ENCODE measurements at places on chromosomes 2 and 18.

DNA sequence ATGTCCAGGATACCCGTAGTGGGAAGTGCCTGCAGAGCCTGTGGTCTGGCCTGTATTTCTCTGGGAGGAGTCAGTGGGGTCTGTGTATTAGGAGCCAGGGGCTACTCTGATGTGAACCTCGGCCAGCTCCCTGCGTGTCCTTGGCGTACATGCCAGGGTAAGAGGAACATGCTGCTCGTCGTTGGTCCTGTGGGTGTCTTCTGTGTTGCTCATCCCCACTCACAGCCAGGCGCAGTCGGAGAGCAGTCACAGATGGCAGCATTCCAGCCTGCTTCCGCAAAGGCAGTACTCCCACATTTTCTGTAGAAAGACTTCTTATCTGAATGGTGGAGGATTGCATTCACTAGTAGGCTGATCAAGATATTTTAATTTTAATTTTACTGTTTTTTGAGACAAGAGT is 84.9 kb downstream of the DGKD start:
- no peak for DNase-seq

DNA sequence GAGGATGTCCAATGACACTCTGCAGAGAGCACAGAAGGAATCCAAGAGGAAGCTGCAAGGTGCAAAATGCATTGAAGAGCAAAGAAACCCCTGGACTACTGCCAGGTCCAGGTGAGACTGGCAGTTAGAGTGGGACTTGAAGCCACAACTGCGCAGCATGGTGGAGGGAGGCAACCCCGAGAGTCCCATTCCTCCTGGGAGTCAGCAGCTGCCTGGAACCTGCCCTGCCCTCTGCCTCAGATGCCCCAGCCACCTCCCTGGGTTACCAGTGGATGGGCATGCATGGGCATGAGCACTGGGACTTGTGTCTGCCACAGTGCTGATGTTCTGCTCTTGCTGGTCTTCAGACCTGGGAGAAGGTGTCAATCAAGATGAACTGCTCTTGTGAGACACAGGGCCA is 43.2 kb downstream of the ANKMY1 start:
- DNase-seq: no peak

- DNase-seq: no peak
These were observed 34.6 kb downstream of the TGFBRAP1 start for GRCh38 chr2:105294844-105295481.

GRCh38 chr2:96505231-96505889 is at the start of gene NEURL3:
Gene NEURL3 (minus strand): TSS chr2:96505357. CDS start chr2:96505286, 71 bp downstream.
- DNase-seq: no peak

DNA sequence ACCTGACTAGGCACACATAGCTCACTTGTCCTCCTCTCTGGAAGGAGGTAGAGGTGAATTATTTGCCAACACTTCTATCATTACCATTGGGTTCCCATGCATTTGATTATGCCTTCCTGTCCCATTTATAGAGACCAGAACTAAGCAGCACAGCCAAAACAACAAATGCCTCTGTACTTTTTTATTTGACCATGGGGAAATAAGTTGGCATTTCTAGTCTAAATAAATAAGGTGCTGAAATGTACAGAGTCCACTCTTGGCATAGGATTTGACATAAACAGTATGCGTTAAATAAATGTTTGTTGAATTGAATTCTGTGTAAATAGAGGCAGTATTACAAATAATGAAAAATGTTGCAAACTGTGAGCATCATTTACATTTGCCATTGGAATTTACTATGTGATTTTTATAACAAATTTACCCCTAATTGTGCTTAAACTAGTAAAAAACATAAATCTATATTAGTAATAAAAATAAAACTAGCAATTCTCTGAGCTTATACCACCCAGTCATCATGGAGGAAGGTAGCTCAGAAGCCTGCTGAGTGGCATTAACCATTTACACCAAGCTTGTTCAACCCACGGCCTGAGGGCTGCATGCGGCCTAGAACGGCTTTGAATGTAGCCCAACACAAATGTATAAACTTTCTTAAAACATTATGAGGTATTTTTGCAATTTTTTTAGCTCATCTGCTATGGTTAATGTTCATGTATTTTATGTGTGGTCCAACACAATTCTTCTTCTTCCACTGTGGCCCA is 367.8 kb downstream of the FIGN start:
- DNase-seq: no peak

DNA sequence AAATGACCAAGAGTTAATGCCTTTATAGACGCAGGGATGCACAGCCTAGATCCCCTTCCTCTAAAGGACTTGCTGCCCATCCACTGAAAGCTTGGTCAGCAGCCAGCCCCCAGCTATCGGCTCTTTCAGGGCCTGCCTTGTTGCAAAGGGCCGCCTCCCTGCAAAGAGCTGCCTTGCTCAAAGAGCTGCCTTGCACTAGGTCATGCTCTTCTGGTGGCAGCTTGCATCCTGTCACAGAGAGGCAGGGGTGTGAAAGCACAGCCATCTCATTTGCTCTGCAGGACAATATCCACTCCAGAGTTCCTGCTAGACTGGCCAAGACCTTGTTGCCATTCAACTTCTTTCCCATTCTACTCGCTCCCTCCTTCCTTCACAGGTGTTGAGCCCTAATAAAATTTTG is 137.1 kb downstream of the MCFD2 start:
- DNase-seq: no peak

DNA sequence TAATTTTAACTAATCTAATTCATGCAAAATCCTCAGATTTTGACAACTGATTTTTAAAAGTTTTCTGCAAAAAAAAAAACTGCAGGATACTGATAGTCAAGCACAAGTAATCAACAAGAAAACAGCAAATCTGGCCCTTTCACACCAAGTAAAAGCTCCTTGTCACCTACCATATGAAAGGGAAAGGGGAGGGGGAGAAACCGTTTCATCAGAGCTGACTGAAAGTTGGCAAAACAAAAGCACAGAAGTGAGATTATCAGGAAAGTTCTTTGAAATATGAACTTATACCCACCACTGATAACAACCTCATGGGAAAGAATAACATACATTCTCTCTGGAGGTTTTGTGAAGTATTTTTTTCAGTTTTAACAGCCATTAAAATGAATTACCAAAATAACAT is 38.7 kb downstream of the ZNF521 start:
- DNase-seq: no peak

DNA sequence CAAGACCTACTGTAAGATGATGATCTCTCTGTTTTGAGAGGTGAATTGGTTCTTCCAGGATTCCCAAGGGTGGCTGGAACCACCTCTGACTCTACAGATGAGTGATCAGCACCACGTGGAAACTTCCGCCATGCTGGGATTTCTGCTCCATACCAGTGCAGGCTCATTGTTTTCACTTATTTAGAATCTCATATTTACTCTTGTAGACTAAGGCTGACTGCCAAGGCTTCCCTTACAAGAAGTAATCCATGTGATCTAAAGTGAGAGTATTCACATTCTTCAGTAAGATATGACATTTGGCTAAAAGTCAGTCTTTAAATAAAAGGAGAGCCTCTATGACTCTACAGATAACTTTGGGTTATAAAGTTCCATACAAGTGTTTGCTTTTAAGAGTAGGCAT is 322.9 kb upstream of the RAB12 start:
- DNase-seq: no peak

GRCh38 chr18:9017905-9018227 is 84.6 kb upstream of the NDUFV2 start:
- no peak for DNase-seq

- no peak for DNase-seq
These were observed 9.5 kb upstream of the INSIG2 start for GRCh38 chr2:118078734-118079133.

GRCh38 chr2:60544062-60544461 is 9.4 kb downstream of the BCL11A start:
- no peak for DNase-seq

DNA sequence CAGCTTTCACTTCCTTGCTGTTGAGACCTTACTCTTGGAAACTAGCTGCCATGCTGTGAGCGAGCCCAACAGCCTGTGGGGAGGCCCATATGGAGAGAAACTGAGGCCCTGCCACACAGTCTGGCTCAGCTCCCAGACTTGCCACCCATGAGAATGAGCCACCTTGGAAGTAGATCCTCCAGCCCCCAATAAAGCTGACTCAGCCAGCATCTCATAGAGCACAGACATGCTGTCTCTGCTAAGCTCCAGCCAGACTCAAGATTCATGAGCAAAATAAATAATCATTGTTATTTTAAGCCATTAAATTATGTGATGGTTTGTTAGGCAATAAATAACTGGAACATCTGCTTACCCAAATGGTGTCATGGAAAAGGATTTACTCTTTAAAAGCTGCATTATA is 53.6 kb upstream of the DDX18 start:
- no peak for DNase-seq

- DNase-seq: no peak
These were observed 318 bp upstream of the CDC42EP3 start for GRCh38 chr2:37671816-37672103.

GRCh38 chr2:43427032-43427424 is 168.8 kb downstream of the THADA start:
- DNase-seq: no peak

GRCh38 chr2:74843899-74844298 is 10.0 kb downstream of the HK2 start:
- DNase-seq: no peak

GRCh38 chr2:231611273-231612108 is 18.8 kb downstream of the TEX44 start:
- no peak for DNase-seq

GRCh38 chr2:75462721-75463120 is 98.0 kb downstream of the EVA1A start:
- no peak for DNase-seq

DNA sequence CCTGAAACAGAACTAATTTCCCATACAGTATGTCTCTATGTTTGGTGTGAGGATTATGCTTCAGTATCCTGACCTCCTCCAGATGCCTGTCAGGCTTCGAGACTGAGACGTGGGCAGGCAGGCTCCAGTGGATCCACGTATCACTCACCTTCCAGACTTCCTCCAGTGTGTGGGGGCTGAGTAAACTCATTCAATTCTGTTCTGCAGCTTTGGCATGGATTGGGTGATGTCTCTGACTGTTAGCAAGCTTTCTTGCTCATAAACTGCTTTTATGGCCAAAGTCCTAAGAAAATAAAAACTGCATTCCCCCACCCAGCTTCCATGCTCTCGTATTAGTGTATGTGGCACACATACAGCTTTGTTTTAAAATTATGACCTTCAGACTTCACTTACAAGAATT is 53.6 kb downstream of the CCDC93 start:
- DNase-seq: no peak

- DNase-seq: no peak
These were observed 5.7 kb downstream of the ERCC3 start for GRCh38 chr2:127288274-127288673.

DNA sequence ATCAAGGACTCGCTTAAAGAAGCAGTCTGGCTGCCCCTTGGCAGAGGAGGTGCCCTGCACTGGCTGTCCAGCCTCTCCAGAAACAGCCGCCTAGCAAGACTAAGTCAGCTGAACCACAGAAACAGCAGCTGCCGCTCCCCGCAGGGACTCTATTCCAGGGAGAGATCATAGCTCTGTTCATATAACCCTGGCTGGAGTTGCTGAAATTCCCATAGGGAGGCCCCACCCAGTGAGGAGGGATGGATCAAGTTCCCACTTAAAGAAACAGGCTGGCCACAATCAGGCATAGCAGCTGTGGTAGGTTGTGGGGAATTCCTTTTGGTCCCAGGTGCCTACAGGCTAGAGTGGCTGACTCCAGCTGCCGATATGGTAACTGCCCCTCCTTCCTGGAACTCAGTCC is 74.2 kb upstream of the MC4R start:
- DNase-seq: no peak

- DNase-seq: no peak
These were observed 113.4 kb downstream of the AP1S3 start for GRCh38 chr2:223723954-223724411.

- no peak for DNase-seq
These were observed 32.6 kb upstream of the AGPS start for GRCh38 chr2:177359836-177360595.

GRCh38 chr2:48400553-48401164 is 129.3 kb upstream of the STON1 start:
- no peak for DNase-seq

DNA sequence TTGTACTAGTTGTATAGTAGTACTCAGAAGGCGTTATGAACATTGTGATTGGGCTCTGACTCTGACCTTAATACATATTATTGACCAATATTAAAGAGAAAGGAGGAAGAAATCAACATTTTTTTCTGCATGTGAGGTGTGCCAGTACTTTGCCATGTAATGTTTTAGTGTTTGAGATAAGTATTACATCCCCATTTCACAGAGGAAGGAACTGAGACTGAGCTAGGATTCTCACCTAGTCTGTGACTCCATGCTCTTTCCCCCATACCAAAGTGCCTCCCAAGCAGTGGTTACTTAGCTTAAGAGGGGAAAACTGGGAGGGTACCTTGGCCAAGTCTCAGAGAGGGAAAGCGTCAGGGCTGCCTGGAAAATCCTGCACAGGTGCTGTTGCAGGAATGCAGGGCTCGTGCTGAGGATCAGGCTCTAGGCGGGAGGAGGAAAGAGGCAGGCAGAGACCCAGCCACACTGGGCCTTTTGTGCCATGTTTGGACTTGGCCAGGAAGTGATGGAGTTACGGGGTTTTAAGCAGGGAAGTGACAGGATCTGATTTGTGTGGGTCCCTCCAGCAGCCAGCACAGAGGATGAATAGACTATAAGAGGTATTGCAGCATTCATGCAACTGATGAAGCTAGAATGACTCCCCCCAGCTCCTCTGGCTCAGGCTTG is 1.7 kb downstream of the PNKD start:
- DNase-seq: no peak

- no peak for DNase-seq
These were observed 241.4 kb upstream of the CXCR4 start for GRCh38 chr2:136359121-136359965.

- no peak for DNase-seq
These were observed 277.7 kb upstream of the HNRNPA3 start for GRCh38 chr2:176934869-176935415.

Measured in stimulated activated CD8-positive, alpha-beta memory T cell treated with anti-CD3 and anti-CD28 coated beads, Interleukin-4, amount 100 ng/mL, for 1 hour (primary cell).